ENCODE measurements at places on chromosomes 2 and 18. TPM values are rescaled to one million over a fixed set of nuclear protein-coding genes. Genes with fewer than 3 reads are reported as not detected.

- peak overlapping the region; percentile 24 for H3K27ac ChIP-seq
- H3K27me3 ChIP-seq = no peaks in the 10 kb centered on the region
- no peak overlapping the region for H3K4me3 ChIP-seq
These were observed 114.7 kb downstream of the BCL2L11 start for GRCh38 chr2:111235192-111236015.

- H3K4me1 ChIP-seq = peaks cover 45% of the 10 kb centered on the region
- DNase-seq = peak; percentile 69
- H3K4me3 ChIP-seq = peak overlapping the region; percentile 65
- peaks cover 16% of the 10 kb centered on the region for H3K36me3 ChIP-seq
- H3K27me3 ChIP-seq = no peaks in the 10 kb centered on the region
These were observed 53.6 kb downstream of the PKDCC start for GRCh38 chr2:42101206-42102023.

GRCh38 chr2:238554468-238555315, 128.0 kb downstream of the ASB1 start:
- H3K36me3 ChIP-seq = no peaks in the 10 kb centered on the region
- DNase-seq = no peak
- no peaks in the 10 kb centered on the region for H3K27me3 ChIP-seq
- H3K4me1 ChIP-seq = no peaks in the 10 kb centered on the region
- no peak overlapping the region for H3K27ac ChIP-seq
- H3K4me3 ChIP-seq = no peak overlapping the region

DNA sequence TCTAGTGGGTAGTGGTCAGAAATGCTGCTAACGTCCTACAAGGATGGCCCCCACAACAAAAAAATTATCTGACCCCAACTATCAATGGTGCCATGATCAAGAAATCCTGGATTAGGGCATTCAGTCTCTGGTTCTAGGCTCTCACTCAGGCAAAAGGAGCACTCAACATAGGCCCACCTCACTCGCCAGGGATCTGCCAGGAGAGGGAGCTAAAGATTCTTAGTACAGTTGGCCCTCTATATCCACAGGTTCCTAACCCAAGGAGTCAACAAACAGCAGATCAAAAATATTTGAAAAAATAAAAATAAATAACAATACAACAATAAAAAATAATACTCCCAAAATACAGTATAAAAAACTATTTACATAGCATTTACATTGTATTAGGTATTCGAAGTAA, 10.0 kb downstream of the SLC4A5 start:
- no peak overlapping the region for H3K27ac ChIP-seq
- H3K4me1 ChIP-seq = no peaks in the 10 kb centered on the region
- DNase-seq = peak; percentile 34
- no peaks in the 10 kb centered on the region for H3K27me3 ChIP-seq
- H3K36me3 ChIP-seq = no peaks in the 10 kb centered on the region
- no peak overlapping the region for H3K4me3 ChIP-seq

GRCh38 chr2:16250886-16251285, 310.5 kb downstream of the MYCN start:
- no peaks in the 10 kb centered on the region for H3K36me3 ChIP-seq
- no peak overlapping the region for H3K4me3 ChIP-seq
- no peak for DNase-seq
- no peaks in the 10 kb centered on the region for H3K4me1 ChIP-seq
- no peaks in the 10 kb centered on the region for H3K27me3 ChIP-seq
- H3K27ac ChIP-seq = no peak overlapping the region

DNA sequence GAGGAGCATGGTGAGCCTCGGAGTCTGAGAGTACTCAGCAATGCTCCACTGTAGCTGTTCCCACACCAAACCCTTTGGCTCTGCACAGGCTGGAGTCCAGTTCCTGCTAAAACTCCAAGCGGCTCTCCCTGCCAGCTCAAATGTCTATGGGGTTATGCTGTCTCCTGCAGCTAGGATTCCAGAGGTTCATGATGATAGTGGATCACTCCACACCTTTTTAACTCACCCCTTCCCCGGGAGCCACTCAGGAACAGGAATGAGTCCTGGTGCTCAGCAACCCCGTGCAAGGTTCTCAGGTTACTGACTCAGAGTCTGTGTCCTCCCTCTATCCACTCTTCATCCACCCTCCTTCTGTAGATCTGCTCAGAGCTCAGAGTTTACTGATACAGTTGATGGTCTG, 410.0 kb downstream of the CDH19 start:
- H3K4me3 ChIP-seq = no peak overlapping the region
- H3K36me3 ChIP-seq = no peaks in the 10 kb centered on the region
- no peaks in the 10 kb centered on the region for H3K27me3 ChIP-seq
- no peak for DNase-seq
- H3K4me1 ChIP-seq = no peaks in the 10 kb centered on the region

- H3K36me3 ChIP-seq = no peaks in the 10 kb centered on the region
- no peak within 1 kb of the TSS for H3K27ac ChIP-seq
- H3K27me3 ChIP-seq = no peaks in the 10 kb centered on the region
- H3K4me1 ChIP-seq = no peaks in the 10 kb centered on the region
- H3K4me3 ChIP-seq = no peak within 1 kb of the TSS
These were observed at the start of gene DTNA for GRCh38 chr18:34709750-34710441. TSS of gene DTNA (plus strand) at chr18:34710298. CDS start at chr18:34755977, 45,679 bp downstream.

AQP4 gene
- total RNA-seq = not detected

NR4A2 gene
- 3.8 TPM for total RNA-seq

OR6B2 gene
- not detected for total RNA-seq
